RWPE1 (cell line): ENCODE measurements at places on chromosomes 4 and X.

- DNase-seq, result no peak
Measured at GRCh38 chrX:43000121-43000520, 222.2 kb upstream of the PPP1R2C start.

DNA sequence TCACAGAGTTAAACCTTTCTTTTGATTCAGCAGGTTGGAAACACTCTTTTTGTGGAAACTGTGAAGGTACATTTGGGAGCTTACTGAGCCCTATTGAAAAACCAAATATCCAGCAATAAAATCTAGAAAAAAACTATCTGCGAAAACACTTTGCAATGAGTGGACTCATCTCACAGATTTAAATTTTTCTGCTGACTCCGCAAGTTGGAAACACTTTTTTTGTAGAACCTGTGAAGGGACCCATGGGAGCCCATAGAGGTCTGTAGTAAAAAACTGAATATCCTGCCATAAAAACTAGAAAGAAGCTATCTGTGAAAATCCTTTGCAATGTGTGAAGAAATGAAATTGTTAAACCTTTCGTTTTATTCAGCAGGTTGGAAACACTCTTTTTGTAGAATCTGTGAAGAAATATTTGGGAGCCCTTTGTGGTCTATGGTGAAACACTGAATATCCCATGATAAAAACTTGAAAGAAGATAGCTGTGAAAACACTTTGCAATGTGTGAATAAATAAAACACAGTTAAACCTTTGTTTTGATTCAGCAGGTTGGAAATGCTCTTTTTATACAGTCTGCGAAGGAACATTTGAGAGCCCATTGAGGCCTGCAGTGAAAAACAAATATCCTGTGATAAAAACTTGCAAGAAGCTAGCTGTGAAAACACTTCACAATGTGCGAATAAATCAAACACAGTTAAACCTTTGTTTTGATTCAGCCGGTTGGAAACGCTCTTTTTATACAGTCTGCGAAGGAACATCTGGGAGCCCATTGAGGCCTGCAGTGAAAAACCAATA, 22.3 kb upstream of the DCUN1D4 start:
- no peak for DNase-seq

- no peak for DNase-seq
Measured at GRCh38 chr4:91769912-91770311, 533.9 kb upstream of the GRID2 start.

DNA sequence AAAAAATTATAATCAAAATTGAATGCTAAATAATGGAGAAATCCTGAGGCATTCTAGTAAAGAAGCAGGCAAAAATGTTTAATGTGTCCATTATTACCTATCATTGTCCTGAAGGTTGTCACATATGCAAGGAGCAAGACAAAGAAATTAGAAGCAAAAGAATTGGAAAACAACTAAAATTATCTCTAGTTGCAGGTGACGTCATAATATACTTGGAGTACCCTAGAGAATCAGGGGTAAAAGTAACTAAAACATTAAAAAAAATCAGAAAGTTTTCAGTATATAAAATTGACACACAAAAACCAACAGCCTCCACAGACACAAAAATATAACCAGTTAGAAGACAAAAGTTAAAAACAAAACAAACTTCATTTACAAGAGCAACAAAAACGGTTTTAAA, 21.4 kb downstream of the MAGEA1 start:
- DNase-seq, result no peak

DNA sequence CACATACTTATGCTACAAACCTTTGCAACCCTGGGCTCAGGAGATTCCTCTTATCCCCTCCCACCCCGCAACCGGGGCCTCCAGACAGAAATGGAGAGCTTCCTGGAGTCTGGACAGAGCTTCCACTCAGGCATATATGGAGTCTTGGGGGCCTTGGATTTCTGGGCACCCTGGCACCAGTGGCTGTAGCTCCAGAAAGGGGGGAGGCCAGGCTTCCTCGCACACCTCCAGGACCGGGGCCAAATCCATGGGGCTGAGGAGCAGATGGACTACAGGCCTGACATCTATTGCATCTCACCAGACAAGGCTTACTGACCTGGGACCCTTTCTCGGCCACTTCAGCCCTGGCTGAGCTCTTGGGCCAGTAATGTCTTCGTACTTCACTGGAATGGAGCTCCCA, 143.3 kb downstream of the DKK2 start:
- DNase-seq, result no peak

GRCh38 chr4:95929448-95930064, 89.7 kb downstream of the PDHA2 start:
- DNase-seq, result no peak

DNA sequence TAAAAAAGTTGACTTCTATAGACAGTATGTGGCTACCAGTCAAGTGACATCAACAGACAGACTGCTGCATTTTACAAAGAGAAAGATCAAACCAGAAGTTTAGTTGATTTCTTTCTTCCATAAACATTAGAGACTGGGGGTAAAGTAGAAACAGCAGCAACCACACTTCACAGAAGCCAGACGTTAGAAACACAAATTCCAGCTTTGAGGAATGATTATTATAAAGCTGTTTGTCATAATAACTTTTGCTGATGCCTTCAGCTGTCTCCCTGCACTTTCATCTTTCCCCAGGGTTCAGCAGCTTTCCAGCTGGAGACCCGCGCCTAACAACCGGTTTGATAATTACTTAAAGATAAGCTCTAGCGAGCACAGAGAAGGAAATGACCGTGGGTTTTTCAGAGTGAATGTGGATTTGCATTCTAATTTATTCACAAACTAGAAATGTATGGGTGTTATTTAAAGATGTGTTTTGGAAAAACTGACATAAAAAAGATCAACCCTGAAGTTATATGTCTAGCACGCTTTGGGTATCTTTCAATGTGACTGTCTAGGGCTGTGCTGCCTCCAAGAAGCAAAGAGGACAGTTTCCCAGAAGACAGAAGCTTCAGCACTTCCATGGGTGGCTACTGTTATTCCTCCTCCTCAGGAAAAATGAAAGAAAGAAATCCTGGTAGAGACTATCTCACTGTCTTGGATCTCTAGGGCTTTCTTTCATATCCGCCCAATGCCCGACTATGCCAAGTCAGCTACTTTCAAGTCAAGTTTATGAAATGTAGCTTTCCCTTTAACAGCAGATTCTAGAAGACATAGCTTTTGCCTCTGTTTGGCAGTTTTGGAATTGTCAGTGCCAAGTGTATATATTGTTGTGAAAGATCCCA, 15.0 kb upstream of the ENAM start:
- DNase-seq, result no peak

DNA sequence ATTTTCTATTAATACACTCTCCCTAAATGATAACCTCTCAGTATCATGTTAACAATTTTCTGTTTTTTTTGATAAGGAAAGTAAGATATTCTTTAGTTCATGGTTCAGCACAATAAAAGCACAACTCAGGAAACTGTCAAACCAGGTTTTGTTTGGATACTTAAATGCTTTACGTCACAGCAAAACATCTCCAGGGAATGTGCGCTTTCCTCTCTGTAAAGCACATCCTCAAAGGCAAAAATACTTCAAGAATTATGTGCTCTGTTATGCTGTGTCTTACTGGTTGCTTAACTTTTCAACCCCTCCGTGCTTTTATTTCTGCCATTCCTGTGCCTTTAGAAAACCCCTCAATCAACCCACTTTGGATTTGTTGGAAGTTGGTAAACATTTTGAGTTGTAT, 27.8 kb downstream of the SNX25 start:
- DNase-seq, result no peak

DNA sequence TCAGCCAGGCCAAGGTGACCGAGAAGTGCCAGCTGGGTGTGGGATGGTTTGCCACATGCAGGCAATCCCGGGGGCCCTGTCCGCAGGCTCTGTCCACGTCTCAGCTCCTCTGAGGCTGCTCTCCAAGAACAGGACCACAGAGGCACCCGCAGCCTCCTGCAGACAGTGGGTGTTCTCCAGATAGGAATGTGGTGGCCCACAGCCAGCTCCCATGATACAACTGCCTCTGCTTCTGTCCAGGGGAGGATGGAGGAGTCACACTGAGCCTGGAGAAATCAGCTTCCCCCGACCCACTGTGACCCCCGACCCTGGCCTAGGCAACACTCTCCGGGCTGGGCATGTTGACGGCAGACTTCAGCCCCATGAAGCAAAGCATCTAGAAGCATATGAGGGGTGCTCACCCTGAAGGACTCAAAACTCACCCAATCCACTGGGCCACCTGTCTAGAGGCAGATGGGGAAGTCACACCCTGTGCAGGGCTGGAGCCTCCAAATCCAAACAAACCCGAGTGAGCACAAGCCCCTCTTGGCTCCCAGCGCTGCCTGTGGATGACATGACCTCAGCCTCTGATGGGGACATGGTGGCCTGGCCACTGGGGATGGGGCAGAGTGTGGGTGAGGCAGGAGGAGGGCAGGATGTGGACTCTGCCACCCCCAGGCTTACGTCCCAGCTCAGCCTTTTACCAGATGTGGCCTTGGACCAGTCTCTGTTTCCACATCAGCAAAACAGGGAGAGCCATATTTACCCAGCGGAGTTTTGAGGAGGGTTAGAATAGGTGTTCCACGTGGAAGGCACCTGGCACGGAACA, 102.3 kb downstream of the PSAPL1 start:
- DNase-seq, result peak; percentile 14

DNA sequence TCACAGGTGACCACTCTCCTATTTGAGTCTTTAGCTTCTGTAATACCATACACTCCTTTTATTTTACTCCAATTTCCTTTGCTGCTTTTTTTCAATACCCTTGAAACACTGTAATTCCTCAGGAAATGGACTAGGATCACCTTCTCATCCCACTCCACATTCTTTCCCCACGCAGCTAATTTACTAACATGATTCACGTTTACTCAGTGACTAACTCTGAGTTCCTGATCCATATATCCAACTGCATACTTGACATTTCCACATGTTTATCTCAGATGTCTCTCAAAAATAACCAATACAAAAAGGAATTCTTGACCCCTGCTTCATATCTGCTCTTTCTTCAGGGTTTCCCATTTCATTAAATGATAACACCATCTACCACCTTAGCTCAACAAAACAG, 19.9 kb downstream of the RPS6KA6 start:
- no peak for DNase-seq
